Uterus (tissue), 4 donors: ENCODE measurements at places on chromosomes 4 and X.

DNA sequence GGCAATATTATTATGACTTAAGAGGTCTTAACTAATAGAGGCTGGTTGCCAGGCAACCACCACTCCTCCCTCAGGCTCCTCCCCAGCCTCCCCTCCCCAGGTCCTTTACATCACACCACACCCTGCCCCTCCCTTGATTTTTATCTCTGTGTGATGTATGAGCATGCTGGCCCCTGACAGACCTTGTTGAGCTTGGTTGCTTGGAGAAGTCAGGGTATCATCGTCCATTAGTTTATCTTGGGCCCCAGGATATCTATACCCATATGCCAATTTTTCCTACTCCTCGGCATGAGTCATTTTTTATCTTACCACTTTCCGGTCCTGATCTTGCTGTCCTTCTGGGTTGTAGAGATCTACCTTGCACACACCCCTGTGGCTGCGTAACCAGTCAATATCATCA is 2.5 kb downstream of the AKAP4 start:
- DNase-seq, result no peak

GRCh38 chrX:78923198-78924015 is 21.8 kb upstream of the P2RY10 start:
- DNase-seq, result no peak

GRCh38 chrX:118498351-118498750 is 2.7 kb downstream of the DOCK11 start:
- DNase-seq, result no peak

GRCh38 chr4:80182237-80182866 is 15.0 kb upstream of the PRDM8 start:
- no peak for DNase-seq

DNA sequence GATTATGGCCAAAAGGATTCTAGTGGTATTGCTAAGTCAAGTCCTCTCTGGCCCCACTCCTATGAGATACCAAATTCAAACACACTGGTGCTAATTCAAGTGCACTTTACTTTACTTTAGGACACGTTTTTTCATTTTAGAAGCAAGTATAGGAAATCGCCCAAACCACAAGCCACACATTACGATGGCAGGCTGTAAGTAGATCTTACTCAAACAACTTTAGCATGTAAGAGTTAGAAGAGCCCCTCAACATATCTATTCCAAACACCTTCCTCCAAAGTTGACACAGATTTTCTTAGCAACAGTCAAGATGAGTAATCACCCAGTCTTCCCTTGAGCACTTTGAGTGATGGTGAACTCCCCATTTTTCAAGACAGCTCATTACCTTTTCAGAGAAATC is 43.6 kb downstream of the DRD5 start:
- DNase-seq, result no peak
